ENCODE measurements at places on chromosomes 13 and 19.

GRCh38 chr19:11096210-11096841 is 7.1 kb downstream of the LDLR start:
- DNase-seq: no peak

DNA sequence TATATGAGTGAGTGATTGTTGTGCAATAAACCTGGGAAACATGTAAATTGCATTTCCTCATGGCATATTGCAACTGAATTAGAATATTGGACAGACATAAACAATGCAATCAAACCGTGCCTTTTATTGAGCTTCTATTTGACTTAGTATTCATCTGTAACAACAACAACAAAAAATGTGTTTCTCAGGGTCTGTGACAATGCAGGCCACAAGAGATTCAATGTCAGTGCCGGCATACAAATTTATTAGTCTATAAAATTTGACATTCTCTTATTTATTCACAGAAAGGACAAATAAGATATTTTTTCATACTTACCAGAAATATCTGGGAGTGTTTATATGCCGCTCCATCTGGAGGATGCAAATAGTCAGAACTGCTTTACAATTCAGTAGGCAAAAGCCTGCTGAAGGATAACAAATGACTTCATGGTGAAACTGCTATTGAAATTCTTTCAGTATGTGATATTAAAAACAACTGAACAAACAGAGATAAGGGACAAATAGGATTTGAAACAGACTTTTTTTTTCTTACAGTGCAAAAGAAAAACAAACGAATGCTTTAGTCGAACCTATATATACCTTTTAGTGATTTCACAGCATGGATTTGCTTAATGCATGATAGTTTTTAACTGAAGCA is 77.2 kb downstream of the DACH1 start:
- no peak for DNase-seq

- no peak for DNase-seq
These were observed at the start of gene ENOX1 for GRCh38 chr13:43786766-43787517. ENOX1 (minus strand) TSS chr13:43786972.

DNA sequence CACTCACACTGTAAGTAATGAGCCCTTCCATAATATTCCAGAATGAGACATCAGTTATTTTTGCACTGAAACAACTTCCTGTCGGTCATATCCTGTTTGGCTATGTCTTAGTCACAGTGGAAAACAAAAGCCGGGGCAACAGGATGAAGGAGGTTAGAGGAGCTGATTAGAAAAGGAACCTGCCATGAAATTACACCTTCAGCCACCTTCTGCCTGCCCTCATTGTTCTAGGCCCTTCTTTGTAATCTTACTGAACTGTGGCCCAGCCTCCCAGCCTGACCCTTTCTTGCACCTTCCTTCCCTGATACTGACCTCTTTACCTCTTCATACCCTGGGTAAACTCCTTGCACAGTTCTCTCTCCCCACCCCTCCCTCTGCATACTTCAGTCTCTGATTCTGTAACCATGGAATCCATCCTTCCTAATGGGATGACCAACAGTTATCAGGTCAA is 67.3 kb downstream of the DOCK9 start:
- DNase-seq: peak; percentile 8

GRCh38 chr19:47885067-47885463 is 1.1 kb downstream of the SULT2A1 start:
- no peak for DNase-seq

- DNase-seq: peak; percentile 92
These were observed 696 bp upstream of the SAMD1 start for GRCh38 chr19:14091081-14091812.

DNA sequence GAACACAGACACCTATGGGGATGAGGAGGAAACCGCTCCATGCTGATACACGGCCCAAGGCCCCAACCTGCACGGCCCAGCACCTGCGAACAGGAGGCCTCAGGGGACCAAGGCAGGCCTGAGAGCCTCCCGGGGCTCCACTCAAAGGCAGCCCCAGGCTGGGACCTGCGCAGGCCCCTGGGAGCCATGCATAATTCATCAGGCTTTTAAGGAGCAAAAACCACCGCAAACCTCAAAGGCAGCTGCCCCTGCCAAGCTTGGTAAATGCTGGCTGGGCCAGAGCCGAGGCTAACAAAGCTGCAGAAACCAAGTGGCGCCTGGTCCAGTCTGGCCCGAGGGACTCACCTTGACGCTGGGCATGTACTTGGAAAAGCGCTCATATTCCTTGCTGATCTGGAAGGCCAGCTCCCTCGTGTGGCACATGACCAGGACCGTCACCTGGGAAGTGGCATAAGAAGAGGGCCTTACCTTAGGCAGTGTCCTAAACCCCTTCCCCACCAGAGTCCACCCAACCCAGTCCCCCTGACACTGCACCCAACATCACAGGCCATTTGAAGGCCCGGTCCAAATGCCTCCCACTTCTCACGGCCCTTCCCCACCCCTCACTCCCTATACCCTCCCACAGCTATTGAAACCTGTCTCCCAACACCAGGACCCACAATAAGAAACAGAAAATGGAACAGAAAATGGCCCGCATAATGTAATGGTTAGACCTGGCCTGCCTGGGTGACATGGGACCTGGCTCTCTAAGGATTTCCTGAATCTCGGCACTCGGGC is 7.8 kb downstream of the DDX39A start:
- DNase-seq: peak; percentile 6

DNA sequence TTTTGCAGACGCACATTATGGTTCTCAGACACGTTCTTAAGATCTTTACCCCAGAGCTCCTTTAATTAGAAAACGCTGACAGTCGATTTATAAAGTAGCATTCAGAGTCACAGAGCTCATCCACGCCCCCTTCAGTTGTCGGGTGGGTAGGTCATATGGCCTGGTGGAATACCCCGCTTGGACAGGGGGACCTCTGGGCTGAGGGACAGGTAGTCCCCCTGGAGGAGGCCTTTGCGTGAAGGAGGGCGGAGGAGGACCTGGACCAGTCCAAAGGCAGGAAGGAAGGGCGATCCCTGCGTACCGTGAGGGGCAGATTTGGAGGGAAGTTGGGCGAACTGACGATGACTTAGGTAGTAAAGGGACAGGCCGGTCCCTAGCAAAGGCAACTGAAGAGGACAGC is 20.5 kb downstream of the VASP start:
- peak; percentile 21 for DNase-seq

DNA sequence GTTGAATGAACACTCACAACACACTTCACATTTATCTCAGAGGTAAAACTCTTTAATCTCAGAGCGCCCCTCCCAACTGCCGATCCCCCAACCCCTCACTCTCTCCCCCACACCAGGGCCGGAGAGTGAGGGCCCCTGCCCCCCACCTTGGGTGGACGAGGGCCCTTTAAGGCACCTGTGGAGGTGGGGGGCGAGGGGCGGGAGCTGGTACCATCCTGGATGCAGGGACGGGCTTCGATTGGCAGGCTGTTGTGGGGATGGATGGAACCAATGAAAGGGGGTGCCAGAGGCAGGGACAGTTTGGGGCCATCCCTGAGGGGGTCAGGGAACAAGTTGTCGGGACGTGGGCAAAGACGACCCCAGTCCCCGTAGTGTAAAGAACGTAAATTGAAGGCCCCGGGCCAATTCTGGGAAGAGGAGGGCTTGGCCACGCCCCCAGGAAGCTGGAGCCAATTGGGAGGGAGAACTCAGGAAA is 1.7 kb upstream of the PNKP start:
- DNase-seq: peak; percentile 25

DNA sequence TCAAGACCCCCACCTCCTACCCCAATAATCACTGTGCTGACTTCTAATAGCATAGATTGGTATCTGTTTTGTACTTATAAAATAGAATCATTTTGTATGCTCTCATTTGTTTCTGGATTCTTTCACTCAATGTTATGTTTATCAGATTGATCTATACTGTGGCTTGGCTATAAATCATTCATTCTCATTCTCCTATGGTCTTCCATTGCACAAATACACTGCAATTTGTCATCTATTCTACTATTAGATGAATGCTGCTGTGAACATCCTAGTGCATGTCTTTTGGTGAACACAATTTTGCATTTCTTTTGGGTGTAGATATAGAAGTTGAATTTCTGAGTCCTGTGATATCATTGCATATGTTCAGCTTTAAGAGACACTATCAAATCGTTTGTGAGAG is 94.8 kb upstream of the AKAP11 start:
- no peak for DNase-seq

GRCh38 chr13:90447034-90447733 is 900.3 kb upstream of the MIR17HG start:
- DNase-seq: no peak

DNA sequence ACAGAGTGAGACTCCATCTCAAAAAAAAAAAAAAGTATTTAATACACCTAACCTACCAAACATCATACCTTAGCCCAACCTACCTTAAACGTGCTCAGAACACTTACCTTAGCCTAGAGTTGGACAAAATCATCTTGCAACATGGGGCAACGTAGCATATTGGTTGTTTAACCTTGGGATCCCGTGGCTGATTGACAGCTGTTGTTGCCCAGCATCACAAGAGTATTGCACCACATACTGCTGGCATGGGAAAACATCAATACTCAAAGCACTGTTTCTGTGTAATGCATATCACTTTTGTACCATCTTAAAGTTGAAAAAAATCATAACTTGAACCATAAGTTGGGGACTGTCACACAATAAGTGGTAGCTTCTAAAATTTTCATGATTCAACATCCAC is 73.8 kb upstream of the MIR17HG start:
- DNase-seq: no peak

- no peak for DNase-seq
These were observed 30.7 kb upstream of the NFIC start for GRCh38 chr19:3335431-3336350.

DNA sequence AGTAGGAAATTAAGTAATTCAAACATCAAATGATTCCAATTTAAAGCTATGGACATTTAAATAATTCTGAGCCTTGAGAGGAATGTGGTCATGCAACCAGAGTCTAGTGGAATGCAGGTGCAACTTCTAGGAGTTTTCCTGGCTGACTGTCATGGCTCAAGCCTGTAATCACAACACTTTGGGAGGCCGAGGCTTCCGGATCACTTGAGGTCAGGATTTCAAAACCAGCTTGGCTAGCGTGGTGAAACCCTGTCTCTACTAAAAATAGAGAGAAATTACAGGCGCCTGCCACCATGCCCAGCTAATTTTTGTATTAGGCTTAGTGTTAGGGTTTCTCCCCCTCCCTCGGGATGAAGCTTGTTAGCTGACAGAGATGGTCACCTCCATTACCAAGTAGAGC is 6.4 kb downstream of the ZNF808 start:
- no peak for DNase-seq

DNA sequence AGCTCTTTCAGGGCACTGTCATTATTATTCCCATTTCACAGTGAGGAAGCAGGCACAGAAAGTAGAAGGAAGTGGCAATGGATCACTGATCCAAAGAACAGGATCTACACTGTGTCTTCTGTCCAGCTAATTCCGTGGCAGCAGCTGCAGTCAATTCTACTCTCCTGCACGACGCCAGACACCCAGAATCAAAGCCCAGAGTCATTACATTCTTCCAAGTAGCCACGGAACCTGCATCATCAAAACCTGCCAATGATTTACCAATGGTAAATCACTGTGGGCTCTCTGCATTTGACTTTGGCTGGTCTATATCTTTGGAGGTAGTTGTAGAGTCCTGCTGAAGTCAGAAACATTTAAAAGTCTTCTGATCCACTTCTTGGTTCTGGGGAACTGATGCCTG is 767.7 kb downstream of the LIG4 start:
- DNase-seq: no peak

GRCh38 chr13:40060296-40061007 is 405.0 kb downstream of the COG6 start:
- DNase-seq: no peak

DNA sequence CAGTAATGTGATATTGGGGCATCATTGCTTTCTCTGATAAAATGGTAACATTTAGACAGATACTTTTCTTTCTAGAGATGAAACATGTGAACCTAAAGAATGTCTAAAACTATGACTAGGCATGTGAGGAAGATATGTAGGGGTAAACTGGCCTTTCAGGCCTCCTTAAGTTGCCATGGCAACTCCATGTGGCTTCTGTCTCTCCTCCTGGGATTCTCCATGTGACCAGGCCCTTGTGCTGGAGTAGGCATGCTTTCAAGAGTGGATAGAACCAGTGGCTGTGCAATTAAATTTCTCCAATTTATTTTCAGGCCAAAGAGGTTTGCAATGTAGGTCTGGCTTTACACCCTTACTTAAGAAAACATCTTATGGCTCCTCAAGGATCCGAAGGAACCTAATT is 130.8 kb downstream of the OLFM4 start:
- DNase-seq: no peak

DNA sequence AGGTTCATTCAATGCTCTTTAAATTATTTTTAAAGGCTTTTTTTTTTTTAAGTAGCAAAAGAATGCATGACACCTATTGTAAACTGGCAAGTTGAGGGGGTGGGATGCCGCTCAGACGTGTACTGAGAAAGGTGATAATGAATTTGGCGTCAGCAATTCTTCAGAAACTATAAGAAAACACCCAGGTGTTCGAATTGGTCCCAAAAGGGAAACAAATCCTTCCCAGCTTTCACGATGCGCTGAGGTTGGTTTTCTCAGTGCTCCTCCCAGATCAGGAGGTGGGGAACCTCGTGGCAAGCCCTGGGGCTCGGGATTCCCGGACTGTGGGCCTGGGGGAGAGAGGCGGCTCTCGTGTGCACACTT is 543 bp upstream of the FAM124A start:
- DNase-seq: no peak

DNA sequence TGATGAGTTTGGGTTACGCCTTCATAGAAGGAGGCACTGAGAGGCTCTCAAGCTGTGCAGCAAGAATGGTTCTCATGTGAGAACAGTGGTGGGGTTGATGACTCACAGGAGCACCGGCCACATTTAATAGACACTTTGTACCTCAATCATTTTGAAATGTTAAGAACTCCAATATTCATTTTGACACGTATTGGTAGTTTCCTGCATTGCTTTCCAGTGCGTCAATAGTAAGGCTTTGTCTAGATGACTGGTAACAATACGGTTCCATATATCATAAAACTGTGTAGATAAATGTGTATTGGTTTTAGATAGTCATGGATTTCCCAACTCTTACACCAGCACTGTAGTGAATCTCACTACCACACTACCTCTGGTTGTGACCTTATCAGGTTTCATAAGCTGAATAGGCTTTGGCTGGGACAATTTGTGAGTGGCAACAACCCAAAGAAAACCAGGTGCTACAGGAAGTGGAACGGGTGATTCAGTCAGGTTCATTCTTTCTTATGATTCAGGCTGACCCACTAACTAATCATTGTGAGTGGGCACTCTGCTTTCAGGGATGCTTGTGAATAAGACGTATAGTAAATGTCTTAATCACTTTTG is 362.6 kb downstream of the KLF5 start:
- no peak for DNase-seq
